ENCODE measurements at places on chromosomes 7 and 10.

DNA sequence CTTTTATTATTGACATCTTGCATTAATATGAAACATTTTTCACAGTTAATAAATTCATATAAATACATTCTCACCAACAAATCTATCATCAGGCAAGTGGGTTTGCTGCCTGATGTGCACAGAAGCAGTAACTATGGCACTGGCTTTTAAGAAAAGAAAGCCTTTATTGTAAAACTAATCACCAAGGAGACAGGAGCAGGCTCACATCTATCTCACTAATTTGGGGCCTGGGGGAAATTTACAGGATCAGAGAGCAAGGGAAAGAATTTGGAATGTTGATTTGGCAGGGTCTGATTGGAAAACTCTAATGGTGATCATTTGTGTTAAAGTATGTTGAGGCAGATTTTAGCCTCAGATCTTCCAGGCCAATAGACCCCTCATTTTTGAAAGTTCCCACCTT, 605.7 kb downstream of the POM121L12 start:
- no peak for DNase-seq

GRCh38 chr10:11231285-11231684, 213.6 kb downstream of the CELF2 start:
- no peak for DNase-seq

DNA sequence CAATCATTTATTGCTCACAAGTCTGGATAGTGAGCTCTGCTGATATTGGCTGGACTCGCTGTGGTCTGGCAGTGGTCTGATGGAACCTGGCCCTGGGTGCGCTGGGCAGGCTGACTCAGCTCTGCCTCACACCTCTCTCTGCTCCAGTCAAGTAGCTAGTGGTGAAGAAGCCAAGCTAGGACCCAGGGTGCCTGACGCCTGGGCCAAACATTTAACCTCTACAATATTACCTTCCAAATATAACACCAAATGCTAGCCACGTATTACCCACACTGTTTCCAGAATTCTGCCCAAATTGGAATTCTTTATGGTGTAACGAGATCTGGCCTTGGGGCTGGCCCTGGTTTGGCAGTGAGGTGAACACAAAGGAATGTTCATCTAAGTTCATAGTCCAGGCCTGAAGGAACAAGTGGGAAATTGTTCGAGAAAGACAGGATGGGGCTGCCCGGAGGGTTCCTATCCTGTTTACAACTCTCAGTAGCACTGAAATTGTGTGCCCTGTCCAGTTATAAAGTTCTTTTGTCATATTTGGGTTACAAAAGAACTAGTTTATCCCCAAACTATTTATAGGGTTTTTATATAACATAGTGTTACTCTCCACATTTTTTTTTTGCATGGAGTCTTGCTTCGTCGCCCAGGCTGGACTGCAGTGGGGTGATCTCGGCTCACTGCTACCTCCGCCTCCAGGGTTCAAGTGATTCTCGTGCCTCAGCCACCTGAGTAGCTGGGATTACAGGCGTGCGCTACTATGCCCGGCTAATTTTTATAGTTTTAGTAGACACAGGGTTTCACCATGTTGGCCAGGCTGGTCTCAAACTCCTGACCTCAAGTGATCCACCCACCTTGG, 16.3 kb downstream of the OR2AE1 start:
- no peak for DNase-seq

- no peak for DNase-seq
Measured at GRCh38 chr7:110205899-110206298, 885.0 kb upstream of the LRRN3 start.

DNA sequence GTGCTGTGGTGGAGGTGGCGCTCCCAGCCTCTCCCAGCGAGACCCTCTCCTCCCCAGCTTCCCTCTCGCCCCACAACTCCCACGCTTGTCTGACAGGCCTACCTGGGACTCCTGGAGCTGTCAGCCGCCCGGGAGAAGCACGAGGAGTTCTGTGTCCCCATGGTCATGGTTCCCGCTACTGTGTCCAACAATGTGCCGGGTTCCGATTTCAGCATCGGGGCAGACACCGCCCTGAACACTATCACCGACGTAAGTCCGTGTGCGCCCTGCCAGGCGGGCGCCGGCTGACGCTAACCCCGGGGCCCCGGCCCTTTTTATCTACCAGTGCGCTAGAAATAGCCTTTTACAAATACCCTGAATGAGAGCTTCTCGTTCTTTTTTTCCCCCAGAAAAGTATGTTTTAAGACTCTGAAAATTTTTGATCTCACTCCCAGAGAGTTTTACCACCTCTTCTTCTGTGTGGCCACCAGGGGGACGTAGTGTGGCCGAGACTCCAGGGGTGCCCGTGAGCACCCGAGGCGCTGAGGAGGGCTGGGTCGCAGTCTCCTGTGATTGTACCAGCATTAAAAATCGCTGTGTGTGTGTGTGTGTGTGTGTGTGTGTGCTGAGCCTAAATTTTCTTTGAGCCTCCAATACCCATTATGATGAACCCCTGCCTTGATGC, 52.6 kb downstream of the PFKP start:
- DNase-seq, result no peak
